Stimulated activated CD4-positive, alpha-beta T cell treated with anti-CD3 and anti-CD28 coated beads, Interleukin-2, amount 100 ng/mL, for 4 hours (primary cell): ENCODE measurements at places on chromosomes 6 and 20.

DNA sequence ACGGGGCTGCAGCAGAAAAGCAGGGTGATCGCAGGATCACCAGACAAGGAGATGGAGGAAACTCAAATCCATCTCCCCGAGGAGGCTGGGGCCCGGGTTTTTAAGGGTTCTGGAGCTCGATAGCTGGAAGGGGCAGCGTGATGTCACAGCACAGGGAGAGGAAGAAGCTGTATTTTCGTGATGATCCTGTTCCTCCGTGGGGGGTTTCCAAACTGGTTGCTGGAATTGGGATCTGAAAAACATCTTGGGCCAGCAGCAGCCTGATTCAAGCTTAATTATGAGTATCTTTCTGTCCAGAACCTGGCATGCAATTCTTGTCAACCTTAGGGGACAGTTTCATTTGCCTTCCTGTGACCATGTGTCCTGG is 4.1 kb downstream of the CST7 start:
- DNase-seq: no peak

- no peak for DNase-seq
These were observed 69.5 kb downstream of the SLX4IP start for GRCh38 chr20:10504608-10504993.

DNA sequence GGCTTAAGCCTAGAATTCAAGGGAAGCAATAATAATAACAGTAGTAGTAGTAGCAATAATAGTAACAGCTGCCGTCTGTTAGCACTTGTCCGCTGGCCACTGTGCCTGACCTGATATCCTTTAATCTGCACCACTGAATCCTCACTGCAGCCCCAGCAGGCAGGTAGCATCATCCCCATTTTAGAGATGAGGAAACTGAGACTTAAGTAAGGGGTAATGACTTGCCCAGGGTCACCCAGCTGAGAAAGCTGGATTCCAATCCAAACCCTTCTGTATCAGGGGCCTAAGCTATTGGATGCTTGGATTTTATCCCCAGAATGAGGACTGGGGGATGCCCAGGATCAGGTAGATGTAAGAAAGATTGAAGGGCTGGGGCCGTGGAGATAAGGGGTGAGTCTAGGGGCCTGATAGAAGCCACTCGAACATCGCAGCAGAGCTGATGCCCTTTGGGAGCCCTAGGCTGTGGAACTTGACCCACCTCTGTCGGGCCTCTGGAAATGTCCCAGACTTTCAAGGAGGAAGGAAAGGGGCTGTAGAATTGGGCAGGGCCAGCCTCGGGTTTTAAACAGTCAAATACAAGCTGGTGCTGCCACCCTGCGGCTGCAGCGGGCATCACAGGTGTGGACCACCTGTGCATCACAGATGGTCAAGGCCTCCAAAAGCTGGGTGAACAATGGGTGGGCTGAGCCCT is 102.1 kb upstream of the MYL9 start:
- DNase-seq: peak; percentile 36

DNA sequence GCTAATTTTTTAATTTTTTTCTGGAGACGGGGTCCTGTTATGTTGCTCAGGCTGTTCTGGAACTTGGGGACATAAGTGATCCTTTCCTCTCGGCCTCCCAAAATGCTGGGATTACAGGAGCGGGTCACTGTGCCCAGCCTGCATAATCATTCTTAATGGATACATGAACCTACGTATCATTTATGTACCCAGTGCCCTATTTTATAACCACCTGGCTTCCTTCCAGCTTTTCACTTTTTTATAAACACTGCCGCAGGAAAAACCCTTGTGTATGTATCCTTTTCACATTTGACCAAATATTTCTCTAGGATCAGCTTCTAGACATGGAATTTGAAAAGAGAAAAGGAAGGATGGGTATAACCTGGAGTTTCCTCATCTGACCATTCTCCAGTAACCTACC is 85.6 kb upstream of the RIN2 start:
- DNase-seq: no peak

- DNase-seq: no peak
These were observed 27.5 kb downstream of the LAMA5 start for GRCh38 chr20:62339647-62340062.

DNA sequence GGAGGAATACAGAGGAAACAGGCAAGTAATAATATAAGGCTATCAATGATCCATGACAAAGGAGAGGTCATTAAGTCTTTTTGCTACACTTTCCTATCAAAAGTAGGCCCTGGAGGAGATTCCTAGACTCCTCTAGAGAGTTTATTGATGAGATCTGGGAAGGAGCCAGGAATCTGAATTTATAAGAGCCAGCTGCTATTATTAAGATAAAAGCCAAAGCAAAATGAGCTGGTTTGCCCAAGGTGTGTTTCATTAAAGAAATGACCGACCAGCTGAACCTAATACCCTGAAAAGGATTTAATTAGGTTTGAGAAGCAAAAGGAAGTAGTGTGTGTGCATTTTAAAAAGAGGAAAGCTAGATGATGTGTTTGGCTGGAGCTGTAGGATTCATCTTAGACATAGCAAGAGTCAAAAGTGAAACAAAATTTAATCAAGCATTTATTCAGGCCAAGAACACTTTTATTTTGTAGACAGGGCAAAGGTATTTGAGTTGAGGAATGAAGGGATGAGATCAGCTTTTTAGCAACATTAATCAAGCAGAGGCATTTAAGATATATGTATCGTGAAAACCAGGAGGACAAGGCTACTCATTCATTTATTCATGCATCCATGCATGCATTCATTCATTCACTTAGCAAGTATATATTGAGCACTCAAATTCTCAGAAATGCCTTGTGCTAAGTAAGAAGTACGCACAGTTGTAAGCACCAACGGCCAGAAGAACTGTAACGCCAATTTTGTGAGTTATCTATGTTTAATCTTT is 43.5 kb upstream of the SCAF8 start:
- no peak for DNase-seq

GRCh38 chr20:53621482-53622246 is 28.0 kb upstream of the ZNF217 start:
- no peak for DNase-seq

DNA sequence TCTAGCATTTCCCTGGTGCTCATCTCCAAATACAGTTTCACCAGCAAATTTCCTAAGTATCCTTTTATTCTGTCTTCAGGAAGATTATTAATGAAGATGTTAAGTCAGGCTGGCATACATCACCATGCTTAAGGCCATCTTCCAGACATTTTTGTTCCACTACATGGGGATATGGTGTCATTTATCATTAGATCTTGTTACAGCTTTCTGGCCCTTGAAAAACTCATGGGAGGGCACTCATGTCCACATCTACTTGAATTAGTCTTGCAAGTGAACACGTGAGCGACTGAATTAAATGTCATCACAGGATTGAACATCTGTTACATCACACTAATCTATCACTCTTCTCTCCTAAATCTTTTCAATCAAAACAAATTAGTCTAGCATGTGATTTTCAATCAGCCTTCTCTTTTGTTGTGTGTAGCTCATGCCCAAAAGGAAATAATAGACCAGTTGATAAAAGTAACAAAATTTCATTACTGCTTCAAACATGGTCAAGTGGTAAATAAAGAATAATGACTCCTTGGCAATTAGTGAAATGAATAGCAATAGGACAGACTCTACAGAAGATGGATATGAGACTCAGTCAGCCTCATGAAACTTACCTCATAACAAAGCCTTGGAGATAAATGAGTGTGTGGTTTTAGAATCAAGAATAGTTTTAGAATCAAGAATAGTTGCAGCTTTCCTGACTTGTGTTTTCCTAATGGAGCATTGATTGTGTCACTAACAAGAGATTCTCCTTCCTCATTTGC is 80.5 kb downstream of the MTFR2 start:
- DNase-seq: no peak

DNA sequence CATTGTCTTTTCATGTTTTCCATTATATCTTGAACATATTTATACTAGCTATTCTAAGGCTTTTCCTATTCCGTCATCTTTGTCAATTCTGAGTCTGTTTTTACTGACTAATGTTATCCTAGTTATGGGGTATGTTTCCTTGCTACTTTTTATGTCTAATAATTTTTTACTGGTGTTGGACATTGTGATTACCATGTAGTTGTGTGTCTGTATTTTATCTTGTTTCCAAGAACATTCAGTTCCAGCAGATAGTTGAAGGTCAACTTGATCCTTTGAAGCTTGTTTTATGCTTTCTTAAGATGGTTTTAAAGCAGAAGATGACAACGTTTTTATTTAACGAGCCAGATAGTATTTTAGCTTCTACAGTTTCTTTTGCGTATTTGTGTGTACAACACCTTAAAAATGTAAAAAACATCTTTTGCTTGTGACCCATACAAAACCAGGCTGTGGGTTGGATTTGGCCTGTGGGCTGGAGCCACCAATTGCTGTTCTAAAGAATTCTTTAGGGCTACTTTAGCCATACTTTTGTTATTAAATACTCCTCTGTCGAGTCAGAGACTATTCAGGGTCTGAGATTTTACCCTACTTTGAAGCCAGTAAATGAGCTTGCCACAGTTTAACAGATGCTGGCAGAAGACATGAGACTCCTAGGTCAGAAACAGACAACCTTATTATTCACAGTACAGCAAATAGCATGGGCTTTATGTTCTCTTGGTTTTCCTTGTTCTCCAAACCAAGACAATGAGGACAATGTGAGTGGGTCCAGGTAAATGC is 38.7 kb upstream of the REV3L start:
- DNase-seq: no peak

GRCh38 chr6:135852746-135853145 is 1.2 kb downstream of the PDE7B start:
- no peak for DNase-seq

- no peak for DNase-seq
These were observed 42.8 kb downstream of the MAP3K7 start for GRCh38 chr6:90544081-90544480.

DNA sequence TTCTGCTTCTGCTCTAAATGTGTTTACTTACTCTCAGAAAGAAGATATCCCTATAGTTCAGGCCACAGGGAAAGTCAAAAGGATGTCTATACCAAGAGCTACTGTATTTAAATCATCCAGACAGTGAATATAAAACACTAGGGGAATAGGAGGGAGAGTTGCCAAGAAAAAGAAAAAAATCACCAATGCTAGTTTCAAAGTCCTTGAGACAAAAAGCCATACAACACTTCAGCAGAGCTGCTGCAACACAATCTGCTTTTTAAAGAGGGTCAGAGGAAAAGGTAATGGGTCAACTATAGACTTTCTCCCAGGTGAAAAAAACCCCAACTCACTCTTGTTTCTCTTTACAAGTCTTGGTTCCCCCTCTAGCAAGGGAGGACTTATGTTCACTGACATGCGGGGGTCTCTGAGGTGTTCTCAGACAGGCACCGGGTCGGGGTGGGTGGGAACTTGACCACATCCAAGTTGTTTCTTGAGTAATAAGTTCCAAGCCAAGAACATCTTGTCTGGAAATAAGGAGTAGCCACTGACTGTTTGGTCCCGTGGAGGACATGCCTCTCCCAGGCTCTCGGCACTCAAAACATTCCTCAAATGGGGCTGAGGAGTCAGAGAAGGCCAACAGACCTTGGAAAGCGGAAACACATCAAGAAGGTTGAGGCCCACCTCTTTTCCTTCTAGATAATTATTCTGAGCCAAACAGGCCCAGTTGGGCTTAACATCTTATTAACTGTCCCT is 47.7 kb downstream of the GJA10 start:
- no peak for DNase-seq

GRCh38 chr20:58023781-58024180 is 204.7 kb downstream of the ANKRD60 start:
- DNase-seq: no peak

DNA sequence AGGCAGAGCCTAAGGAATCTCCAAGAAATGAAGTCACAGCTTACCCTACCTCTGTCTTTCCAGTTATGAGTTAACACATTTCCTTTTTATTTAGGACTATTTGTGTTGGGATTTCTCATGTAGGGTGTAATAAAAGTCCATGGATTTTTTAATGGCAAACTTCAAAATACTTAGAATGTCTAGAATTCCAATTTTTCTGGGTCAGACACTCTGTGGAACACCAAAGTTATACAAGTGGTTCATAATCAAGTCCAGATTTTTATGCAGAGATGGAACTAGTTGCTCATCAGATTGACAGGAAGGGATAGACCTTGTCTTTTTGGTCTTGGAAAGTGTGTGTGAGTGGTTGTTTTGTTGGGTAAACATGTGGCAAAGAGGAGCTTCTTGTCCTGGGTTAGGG is 303.5 kb upstream of the RNF24 start:
- DNase-seq: no peak

GRCh38 chr6:113578691-113579090 is 278.5 kb upstream of the MARCKS start:
- DNase-seq: no peak

GRCh38 chr6:154292066-154292465 is 64.5 kb downstream of the IPCEF1 start:
- no peak for DNase-seq

DNA sequence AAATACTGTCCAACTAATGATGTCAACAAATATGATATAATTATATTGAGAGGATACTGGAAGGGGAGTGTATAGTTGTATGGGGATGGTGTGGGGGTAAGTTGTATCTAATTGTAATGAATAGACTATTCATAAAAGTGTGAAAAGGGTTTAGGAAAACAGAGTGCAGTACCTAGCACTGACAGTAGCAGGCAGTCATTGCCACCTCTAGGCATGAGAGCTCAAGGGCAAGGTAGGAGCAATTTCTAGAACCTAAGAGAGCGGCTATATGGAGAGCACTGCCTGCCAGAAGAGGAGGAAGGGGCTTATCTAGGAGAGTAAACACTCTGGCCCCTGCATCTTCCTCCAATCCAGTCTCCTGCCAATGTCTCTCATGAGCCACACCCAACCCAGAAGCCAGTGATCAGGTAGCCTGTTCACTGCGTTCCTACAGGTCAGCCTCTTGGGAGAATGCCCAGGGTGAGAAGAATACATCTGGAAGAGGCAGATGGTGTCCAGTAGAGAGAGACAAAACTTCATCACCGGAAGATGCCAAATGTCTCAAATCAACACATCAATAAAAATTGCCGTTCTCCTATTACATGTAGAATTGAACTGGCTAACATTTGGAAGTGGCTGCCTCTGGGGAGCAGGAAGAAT is 200.0 kb downstream of the LY86 start:
- DNase-seq: no peak

GRCh38 chr6:1612299-1612973 is 2.7 kb downstream of the FOXC1 start:
- no peak for DNase-seq

DNA sequence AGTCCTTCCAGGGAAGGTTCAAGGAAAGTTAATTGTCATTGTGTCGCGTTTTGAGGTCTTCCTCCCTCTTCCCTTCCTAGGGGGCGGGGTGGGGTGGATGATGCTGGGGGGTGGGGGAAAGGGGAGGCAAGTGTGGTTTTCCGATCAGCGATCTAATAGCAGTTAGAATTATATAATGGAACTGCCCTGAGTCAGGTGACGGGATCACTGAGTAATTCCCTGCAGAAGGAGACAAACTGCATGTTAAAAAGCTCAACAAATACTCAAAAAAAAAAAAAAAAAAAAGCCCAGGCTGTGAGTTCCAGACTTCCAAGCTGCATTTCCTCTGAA is 240.4 kb downstream of the PHACTR1 start:
- DNase-seq: no peak

DNA sequence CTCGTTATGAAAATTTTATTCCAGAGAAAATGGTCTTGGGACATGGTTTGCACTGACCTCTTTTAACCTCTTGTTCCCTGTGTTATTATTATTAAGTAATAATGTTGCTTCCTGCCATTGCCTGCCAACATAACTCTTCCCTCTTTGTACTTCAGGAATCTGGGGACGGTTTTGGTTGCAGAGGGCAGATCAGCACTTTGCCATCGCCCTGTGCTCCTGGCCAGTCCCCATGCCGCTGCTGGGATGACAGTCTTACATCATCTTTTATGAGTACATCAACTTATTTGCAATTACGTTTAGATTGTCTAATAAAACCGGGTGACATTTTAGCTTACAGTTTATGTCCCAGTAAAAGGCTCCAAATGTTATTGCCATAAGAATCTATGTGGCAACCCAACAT is 157.2 kb downstream of the CDH26 start:
- no peak for DNase-seq
